ENCODE measurements at places on chromosomes 13 and 19.
A peak's percentile ranks its signal among the peaks of the same experiment; 100 is the strongest.

GRCh38 chr19:51179256-51179655, 37.2 kb downstream of the SIGLEC7 start:
- DNase-seq = no peak

- DNase-seq = no peak
Measured at GRCh38 chr13:52849291-52850071, 1.0 kb upstream of the PCDH8 start.

- no peak for DNase-seq
Measured at GRCh38 chr13:26221399-26221720, 754 bp downstream of the RNF6 start.

DNA sequence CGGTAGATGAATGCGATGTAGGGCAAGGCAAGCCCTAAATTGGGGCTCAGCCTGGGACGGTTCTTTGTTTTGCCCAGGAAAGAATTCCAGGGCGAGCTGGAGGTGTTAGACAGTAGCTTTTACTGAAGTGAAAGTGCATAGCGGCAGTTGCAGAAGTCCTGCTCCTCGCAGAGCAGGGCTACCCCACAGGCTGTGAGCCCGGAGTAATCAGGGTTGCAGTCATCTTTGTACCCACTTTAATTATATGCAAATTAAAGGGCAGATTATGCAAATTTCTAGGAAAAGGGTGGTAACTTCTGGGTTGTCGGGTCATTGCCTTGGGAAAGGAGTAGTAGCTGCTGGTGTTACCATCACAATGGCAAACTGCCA, 30.5 kb downstream of the VAV1 start:
- DNase-seq = no peak

DNA sequence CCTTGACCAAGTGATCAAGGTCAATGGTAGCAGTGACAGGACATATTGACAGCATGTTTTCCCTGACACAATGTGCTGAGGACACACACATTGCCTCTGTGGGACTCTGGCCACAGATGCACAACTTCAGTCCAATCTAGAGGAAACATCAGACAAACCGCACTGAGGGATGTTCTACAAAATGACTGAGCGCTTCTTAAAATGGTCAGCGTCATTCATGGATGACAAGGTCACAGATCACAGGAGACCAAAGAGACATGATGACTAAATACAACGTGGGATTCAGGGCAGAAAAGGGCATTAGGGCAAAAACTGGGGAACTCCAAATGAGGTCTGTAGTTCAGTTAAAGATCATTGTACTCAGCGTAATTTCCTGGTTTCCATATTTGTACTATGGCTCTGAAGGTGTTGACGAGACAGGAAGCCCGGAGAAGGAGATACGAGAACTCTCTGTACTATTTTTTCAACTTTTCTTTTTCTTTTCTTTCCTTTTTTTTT, 20.6 kb downstream of the PBX4 start:
- DNase-seq = no peak

DNA sequence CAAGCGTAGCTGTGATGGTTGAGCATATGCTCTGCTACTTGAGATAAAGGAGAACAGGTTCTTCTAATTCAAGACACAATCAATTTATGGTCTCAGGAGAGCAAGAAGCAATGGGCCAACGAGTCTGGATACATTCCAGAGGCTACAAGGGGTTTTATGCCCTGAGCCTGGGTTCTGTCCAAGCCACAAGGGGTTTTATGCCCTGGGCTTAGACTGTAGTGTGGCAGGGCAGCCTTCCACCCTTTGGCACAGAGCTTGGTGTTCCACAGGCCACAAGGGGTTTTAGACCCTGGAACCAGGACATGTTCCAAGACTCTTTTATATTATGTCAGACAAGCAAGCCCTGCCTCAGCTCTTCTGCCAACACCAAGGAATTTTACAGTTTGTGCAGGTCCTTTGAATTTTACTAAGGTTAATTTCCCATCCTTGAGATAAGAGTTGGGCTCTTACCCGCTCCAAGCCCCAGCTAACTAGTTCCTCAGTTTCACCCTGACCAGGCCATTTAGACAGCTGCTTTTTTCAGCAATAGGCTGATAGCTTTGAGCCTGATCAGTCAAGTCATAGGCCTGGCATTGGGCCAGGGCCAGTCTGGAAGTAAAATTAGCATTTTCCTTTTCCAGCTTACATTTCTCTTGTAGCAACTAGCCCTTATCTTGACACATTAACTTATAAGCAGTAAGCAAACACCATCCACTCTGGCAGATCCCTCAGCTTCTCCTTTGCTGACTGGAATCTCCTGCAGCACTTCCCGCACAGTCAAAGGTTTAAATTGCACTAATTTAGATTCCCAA, 95.0 kb downstream of the ZNF737 start:
- DNase-seq = no peak

- no peak for DNase-seq
Measured at GRCh38 chr19:11551603-11552235, 7.3 kb downstream of the ELOF1 start.

GRCh38 chr13:36251526-36251925, 37.2 kb upstream of the SOHLH2 start:
- no peak for DNase-seq

- DNase-seq = no peak
Measured at GRCh38 chr19:50312967-50313811, 16.0 kb downstream of the KCNC3 start.

DNA sequence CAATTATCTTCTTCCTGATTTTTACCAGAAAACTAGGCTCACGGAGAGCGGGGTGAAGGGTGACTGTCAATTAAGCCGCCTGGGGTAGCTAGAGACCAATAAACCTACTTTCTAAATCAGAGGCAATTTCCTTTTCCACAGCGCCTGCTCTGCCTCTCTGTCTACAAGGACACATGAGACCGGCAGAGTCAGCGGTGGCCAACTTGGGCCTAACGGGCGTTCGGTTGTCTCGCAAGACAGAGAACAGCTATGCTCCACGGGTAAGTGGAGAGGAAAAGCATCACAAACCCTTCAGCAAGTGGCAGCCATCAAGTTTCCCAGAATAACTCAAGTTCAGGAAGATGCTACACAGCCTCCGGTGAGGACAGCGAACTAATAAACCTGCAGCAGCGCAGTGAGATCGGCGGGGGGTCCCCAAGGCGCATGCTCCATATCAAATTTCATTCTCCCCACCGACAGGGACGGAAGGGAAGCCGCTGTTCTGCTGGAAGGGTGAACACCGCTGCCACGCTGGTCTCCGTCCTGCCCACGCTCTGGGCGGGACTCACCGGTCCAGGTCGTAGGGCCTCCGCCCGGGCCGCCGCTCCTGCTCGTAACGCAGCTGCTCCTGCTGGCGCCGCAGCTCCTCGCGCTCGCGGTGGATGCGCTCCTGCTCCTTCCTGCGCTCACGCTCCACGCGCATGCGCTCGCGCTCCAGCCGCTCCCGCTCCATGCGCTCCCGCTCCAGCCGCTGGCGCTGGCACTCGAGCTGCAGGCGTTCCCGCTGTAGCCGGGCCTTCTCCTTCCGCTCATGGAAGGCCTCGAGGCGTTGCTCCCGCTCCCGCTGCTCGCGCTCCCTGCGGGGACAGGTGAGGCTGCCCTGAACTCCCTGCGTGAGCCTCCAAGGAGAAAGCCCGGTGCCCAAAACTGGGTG, 25.8 kb upstream of the TINCR start:
- no peak for DNase-seq

DNA sequence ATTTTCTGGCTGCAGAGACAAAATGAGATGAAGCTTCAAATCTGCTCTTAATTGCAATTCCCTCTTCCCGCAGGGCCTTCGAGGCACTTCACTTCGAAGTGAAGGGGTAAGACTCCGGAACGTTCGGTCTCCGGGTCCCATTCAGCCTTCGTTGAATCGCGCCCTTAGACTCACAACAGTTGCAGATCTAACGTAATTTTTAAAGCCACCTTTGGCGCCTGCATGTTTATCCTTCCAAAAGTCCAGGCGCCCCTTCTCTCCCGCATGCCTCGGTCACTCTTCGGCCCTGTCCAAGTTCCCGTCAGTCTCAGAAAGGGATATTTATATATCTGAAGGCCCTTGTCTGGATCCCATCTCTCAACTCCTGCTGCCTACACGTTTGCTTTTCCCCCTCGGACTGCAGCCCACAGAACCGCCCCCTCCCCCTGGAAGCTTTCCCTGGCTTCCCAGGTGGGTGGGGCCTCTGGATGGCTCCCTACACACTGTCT, 915 bp upstream of the KCTD12 start:
- no peak for DNase-seq

DNA sequence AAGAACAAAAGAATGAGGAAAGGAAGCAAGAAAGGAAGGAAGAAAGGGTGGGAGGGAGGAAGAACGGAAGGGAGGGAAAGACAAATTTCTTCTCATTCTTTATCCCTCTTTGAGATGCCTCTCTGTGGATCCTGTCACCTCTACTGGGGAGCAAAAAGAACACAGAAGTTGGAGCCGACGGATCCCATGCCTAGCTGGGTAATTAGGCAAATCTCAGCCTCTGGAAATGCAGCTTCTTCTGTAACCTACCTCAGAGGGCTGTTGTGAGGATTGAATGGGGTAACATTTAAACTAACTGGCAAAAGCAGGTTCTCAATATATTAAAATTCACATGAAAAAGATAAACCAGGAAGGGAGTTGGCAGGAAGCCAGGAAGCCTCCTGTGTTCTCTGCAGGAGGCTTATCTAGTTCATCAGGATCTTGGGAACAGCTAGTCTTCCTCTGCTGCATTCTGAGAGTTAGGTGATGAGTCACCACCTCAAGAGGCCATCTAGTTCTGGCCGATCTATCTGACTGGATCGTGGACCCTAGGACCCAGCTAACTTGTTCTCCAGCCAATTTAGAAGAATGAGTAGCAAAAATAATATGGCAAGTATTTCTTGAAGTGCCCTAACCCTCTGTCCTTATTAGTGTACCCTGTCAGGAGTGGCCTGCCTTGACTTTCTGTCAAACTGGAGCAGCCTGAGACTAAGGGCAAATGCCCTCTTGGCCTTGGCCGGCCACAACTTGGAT, 15.2 kb upstream of the CPB2 start:
- DNase-seq = peak; percentile 12

Data from AG04449 (cell line).